Mucosa of gallbladder (tissue), 1 donor: ENCODE measurements at places on chromosomes 12 and 14. TPM values are rescaled to one million over a fixed set of nuclear protein-coding genes. Genes with fewer than 3 reads are reported as not detected.

Gene RNASE7
- 22.1 TPM for total RNA-seq

Gene ADCY6
- total RNA-seq, result 69.9 TPM

Gene WNT5B
- 7.3 TPM for total RNA-seq

Gene ALX1
- total RNA-seq, result not detected

Gene CDKN3
- total RNA-seq, result 2.1 TPM

Gene DNAI7
- total RNA-seq, result 1.4 TPM

DNA sequence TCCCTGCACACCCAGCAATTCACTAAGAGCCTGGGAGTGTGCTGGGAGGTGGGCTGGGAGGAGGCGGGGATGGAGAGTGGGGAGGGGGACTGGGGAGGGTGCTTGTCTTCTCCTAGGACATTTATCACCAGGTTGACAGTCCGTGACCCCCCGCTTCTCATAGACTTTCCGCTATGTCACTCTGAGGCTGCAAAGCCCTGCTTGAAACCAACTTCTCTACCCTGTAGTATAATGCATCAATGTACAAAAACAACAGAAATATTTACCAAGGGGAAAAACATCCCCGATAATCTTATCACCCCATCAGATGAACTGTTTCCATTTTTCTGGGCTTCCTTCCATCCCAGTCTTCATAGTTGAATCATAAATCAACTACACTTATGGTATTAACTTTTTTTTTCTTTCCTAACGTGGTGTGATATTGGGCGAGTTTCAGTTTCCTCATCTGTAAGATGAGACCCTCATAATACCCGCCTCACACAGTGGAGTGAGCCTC, 28.6 kb upstream of the BATF start:
- DNase-seq, result no peak

GRCh38 chr12:131900397-131900796, 6.0 kb downstream of the ULK1 start:
- no peak for DNase-seq

DNA sequence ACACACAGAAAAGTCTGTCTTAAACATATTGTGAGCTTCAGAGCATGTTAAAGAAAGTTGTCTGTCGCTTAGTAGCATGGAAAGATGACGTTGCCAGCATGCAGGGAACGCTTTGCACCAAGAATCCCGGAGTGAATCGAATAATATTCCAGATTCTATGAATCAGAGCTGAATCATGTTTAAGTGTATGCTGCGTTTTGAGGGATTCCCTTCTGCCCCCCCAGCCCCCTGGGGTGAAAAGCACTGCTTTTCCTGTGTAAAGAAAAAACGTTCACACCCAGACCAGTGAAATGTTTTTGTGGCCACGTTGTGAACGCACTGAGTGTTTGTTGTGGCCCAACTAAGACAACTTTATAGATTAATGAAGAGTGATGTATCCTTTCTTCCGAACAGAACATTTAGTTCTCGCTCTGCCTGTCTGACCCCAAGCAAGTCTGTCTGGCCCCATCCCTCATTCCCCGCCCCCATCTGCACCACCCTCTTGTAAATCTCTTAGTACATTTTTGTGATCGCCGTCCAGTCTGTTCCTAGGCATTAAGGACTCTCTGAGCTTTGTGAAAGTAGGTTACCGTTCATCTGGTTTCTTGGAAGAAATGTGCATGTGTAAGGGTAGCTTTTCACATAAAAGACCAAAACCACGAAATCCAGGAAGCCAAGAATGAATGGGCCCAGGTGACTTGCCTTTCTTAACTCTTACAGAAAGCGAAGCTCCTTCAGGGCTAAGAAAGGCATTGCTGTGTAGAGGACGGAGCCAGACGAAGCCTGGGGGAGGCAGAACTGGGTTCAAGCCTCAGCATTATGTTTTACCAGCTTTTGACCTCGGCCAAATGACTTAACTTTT, 103.0 kb downstream of the SAMD4A start:
- no peak for DNase-seq

DNA sequence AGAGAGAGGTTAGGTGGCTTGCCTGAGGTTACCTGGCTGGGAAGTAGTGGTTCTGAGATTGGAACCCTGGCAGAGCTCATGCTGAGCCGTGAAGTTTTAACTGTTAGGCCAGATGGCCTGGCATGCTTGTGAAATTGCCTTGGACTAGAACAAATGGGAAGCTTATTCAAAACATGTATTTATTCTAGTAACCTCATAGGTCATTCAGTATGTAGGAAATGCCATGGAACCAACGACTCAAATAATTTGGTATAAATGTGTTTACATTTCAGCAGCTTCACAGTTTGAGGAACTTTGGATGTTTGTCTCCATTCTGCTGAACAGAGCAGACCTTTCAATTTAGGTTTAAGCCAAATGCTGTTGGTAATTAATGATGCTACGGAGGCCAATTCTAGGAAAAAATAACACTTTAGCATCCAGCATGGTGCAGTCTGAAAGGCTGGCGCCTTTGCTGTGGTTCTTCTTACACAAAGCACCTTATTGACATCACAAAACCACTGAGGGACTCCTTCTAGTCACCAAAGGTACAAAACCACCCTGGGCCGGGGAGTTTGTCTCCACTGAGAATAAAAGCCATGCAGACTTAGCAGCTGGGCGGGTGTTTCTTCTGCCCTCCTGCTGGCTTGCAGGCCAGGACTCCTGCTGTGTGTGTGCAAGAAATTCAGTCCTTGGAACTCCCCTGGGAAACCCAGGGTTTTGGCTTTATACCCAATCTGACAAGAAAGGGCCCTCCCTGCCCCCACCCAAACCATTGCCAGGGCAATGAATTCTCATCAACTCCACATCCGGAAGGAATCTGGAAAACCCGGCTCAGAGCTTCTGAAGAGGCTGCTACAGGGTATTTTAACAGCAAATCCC, 64.2 kb downstream of the ELK3 start:
- DNase-seq, result no peak

GRCh38 chr12:16037533-16037932, 126.4 kb downstream of the DERA start:
- DNase-seq, result no peak
